ENCODE measurements at places on chromosomes 7 and 10.

GRCh38 chr10:49746626-49747302 lies 15.4 kb downstream of the OGDHL start:
- no peak for DNase-seq

- DNase-seq: no peak
Observed at GRCh38 chr7:21367537-21367936, 60.3 kb upstream of the SP4 start.

- DNase-seq: no peak
Observed at GRCh38 chr7:84469034-84469433, 274.4 kb upstream of the SEMA3A start.

DNA sequence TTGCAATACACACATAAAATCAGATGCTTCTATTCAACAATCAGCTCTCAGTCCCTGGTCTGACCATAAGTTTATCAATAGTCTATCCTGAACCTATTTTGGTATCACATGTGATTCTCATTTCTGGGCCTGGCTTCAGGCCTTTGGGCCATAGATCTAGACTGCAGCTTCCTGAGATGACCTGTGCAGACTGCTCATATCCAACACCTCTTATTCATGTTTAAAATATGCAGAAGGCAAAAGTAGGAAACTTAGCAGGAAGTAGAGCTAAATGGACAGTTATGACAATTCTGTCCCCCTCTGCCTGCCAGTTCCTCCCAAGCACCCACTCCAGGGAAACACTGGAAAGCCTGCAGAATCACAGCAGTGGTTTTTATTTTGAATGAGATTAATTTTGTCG lies 53.3 kb downstream of the C7orf25 start:
- DNase-seq: no peak

GRCh38 chr10:90167174-90168064 lies 466.0 kb downstream of the KIF20B start:
- DNase-seq: peak; percentile 90

GRCh38 chr7:112362731-112363131 lies 87.5 kb upstream of the IFRD1 start:
- no peak for DNase-seq

GRCh38 chr7:151871904-151872303 lies 5.0 kb downstream of the PRKAG2 start:
- no peak for DNase-seq

DNA sequence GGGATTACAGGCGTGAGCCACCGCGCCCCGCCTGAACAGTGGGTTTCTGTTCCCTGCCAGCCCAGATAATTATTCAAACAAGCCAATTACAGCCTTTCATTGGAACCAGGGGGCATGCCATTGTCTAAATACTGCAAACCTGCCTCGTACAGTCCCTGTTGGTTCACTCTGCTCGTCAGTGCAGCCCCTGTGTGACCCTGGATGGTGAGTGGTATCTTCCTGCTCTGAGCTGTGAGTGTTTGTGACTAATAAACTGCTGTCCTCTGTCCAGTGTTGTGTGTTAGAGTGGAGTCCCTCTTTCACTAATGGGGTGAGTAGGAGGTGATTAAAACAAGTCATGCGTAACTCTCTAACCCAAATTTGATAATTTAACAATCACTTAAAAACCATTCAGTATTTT lies 176.5 kb upstream of the FAM3C start:
- DNase-seq: no peak

GRCh38 chr10:92278996-92279696 lies 11.7 kb downstream of the CPEB3 start:
- DNase-seq: no peak

DNA sequence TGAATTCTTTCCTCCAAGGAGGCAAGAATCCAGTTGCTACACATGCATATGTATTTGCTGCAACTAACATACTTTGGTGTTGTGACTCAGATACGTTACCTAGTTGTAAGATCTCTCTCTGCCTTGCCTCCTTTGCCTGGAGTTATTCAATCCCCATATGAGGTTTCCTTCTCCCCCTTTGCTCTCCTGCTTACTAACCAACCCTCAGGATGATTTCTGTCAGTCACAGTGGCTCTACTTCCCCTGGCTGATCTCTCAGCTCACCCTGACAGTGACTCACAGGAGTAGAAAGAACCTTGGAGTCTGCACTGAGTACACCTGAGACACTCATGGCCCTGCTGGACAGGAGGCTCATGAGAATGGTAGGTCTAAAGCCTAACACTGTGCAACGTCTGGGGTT lies 92.0 kb downstream of the TMEM106B start:
- no peak for DNase-seq

GRCh38 chr7:55231736-55232280 lies 133.3 kb upstream of the LANCL2 start:
- no peak for DNase-seq

- DNase-seq: no peak
Observed at GRCh38 chr10:129880191-129880870, 83.7 kb downstream of the EBF3 start.

GRCh38 chr7:42981601-42982000 lies 49.4 kb downstream of the MRPL32 start:
- DNase-seq: no peak

- peak; percentile 25 for DNase-seq
Observed at GRCh38 chr10:101856626-101857025, 13.0 kb upstream of the KCNIP2 start.

GRCh38 chr7:94240902-94241301 lies 153.8 kb upstream of the COL1A2 start:
- DNase-seq: no peak

DNA sequence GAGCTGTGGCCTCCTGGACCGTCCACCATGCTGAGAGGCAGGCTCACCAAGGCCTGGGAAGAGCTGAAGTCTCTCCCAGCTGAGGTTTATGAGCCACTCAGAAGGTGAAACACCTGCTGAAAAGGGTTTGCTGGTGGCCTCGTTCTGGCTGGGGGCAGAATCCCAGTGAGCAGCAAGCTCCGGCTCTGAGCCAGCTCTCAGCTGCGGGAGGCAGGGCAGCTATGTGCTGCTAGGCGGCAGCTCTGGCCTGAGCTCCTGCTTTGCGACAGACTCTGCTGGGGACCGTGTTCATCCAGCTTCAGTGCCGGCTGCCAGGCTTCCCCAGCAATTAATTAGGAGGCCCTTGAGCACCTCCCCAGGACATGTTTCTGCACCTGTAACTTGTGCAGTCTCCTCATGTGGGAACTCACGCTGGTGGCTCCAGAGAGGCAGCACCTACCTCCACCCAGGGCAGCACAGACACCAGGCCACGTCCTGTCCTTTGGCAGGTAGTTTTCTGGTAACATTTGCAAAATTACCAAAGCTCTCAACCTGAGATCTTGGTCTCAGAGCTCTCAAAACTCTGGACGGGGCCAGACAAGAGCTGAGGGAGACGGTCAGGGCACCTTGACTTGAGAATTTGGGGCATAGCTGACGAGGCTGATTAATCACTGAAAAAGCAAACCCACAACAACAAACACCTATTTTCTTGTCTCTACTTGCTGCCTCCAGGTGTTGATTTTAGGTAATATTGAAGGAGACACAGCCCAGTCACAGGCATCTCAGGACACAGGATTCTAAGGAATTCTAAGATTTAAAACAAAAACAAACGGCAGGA lies 185.0 kb downstream of the TCERG1L start:
- DNase-seq: no peak

- DNase-seq: no peak
Observed at GRCh38 chr7:67006965-67007364, 10.3 kb downstream of the TYW1 start.

GRCh38 chr10:36209480-36209879 lies 567.4 kb upstream of the FZD8 start:
- DNase-seq: no peak

- no peak for DNase-seq
Observed at GRCh38 chr10:89785095-89785494, 83.7 kb downstream of the KIF20B start.

GRCh38 chr10:79127151-79127961 lies 58.6 kb downstream of the ZMIZ1 start:
- no peak for DNase-seq

DNA sequence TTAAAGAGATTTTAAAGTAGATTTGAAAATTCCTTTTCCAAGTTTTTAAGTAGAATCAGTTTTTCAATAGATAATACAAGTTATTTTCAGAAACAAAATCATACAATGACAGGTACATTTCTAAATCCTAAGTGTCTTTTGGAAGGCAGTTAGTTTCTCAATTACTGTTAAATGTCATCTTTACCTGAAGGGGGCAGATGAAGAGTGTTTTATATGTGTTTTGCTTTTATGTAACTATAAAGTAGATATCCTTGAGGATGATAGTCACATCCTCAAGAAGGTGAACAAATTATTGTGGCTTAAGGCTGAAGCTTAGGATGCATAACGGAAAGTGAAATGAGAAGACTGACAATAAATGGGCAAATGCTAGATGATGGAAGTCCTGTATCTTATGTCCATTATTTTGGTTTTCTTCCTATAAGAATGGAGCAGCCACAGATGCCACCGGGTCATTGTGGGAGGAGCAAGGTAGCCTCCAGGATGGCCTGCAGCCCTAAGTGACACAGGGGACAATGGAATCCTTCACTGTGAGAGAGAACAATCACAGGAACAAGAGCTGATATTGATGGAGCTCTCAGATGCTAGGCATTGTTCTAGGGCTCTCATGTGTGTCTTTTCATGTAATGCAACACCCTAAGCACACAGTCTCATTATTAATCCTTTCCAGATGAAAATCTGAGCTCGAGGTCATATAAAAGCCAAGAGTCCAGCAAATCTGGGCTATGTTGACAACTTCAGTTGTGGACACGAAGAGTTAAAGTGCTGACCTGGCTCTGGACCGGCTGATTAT lies 14.1 kb upstream of the MKX start:
- DNase-seq: no peak

DNA sequence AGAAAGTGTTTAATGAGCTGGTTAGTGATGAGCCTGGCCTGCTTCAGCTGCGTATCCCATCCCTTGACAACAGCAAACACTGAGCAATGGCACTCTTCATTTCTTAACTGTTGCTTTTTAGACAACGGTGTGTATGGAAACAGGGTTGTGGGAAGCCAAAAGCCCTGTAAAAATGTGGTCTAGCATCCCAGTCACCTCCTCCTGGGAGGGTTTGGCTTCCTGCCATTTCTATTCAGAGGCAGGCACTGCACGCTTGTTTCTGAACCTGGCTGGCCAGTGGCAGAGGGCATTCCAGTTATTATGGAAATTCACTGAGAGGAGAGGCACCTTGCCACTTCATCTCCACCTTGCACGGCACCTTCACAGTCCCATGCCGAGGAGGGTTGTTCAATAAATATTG lies 123.0 kb upstream of the ADARB2 start:
- no peak for DNase-seq

- no peak for DNase-seq
Observed at GRCh38 chr10:100340948-100341847, 5.8 kb upstream of the SCD start.

GRCh38 chr10:93248583-93249227 lies 175.0 kb downstream of the CYP26A1 start:
- DNase-seq: no peak

DNA sequence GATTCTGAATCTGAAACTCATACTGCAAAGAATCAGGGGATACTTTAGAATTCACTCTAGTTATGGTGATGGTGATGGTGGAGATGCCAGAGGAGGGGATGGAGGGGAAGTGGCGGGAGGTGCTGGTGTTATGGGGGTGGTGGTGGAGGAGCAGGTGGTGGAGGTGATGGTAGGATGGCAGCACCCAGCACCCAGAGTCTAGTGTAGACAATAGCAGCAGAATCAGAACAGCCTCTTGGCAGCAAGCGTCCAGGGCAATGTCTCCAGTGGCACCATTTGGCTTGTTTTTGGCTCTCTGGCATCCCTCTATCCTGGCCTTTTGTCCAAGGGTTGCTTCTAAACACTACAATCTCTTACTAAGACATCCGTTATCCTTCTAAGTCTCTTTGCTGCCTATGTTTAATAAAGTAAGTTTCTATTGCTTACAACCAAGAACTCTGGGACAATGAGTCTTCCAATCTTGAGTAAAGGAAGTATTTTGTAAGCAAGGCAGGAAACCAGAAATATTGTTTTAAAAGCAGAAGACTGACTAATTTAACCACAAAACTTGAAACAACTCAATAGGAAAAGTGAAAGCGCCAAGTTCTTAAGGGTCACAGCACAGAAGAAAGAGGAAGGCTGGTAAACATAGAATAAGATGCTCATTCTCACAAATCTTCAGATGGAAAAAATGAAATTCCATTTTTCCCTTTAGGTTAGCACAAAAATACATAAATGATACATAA lies 42.4 kb upstream of the GDF10 start:
- no peak for DNase-seq

DNA sequence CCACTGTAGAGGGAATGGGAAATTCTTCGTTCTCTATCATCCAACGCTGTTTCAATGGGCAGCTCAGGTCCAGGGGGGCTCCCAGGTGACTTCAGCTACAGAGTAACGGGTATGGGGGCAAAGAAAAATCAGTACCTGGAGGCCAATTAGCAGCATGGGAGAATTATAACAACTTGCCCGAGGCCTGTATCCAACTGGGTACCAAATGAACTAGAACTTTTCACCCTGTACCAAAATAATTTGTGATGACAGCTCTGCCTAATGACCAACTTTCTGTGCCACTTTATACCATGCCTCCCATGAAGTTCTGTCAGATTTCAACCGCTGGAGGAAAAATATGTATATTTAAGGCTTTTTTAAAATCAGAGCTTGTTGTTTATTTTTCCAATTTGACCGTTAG lies 467.1 kb downstream of the PARD3 start:
- no peak for DNase-seq

DNA sequence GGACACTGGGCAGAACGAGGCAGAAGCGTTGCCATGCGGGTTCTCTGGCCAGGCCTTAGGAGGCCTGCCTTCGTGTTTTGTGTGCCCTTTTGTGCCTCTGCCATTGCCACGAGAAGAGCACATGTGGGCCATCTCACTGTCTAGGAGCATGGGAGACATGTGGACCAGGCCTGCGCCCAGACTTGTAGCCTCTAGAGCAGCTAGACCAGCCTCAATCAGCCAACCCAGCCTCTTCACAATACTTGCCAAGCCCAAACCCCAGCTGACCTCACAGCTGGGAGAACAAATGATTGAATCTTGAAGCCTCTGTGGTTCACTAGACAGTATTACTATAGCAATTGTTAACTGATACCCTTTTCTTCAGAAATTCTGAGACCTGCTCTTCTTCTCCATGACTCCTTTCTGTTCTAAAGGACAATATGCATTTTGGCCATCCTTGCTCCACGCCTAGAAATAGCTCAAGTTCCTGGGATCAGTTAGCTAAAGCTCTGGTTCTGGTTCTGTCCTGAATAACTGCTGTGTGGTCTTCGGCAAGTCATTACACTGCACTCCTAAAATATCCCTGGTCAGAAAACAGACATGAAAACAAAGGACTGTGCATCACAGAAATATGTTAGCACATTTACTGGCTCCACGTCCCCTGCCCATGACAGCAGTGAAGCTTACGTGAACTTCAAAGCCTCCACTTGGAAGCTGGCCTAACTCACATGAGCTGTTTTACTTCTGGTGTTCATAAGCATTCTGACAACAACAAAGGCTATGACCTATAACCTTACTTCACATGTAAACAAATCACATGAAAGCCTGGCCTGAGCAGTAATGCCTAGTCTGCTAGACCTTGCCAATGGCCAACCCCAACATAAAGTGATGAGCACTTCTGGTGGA lies 72.3 kb upstream of the MKRN1 start:
- DNase-seq: no peak
